ENCODE measurements at places on chromosomes 12 and 14. TPM values are rescaled to one million over a fixed set of nuclear protein-coding genes. Genes with fewer than 3 reads are reported as not detected.

- DNase-seq, result no peak
Observed at GRCh38 chr14:94560751-94561655, at the start of gene SERPINA4. TSS of gene SERPINA4 (plus strand) at chr14:94561442. CDS start at chr14:94563483, 2,041 bp downstream.

DNA sequence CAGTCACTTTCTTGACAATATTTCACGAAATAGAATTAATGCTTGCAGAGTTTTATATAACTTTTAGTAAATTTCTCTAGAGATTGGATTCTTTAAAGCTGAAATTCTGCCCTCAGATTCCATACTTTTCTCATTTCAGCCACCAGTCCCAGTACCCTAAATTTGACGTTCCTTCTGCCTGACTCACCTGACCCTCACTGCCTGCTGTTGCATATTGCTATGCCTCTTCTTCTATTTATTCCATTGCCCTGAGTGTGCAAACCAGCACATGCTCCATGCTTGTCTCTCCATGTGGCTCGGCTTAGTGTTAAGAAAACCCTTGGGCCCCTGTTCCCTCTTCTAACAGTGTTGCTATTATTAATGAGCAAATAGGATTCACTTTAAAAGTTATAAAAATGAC lies 533.3 kb downstream of the LRFN5 start:
- DNase-seq, result no peak

DNA sequence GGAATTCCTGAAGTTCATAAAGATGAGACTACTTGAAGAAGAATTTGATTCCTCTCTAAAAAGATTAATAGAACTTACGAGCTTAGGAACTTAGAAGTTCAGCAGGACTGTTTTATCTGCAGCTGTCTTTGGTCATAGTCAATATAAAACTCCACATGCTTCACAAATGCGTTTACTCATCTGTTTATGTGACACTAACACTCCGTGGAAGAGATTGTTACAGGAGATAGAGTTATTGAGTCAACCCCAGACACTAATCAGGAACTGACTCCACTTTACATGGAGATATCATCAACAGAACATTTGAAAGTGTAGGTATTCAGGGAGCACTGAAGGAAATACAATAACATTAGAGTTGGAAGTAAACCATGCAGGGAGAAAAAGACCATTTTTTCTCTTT lies 92.8 kb downstream of the LRFN5 start:
- DNase-seq, result no peak

GRCh38 chr14:37709419-37710195 lies 114.2 kb downstream of the TTC6 start:
- DNase-seq, result no peak

- no peak for DNase-seq
Observed at GRCh38 chr14:66572826-66573225, 64.9 kb downstream of the GPHN start.

- DNase-seq, result no peak
Observed at GRCh38 chr14:87065366-87065765, 927.6 kb downstream of the GALC start.

DNA sequence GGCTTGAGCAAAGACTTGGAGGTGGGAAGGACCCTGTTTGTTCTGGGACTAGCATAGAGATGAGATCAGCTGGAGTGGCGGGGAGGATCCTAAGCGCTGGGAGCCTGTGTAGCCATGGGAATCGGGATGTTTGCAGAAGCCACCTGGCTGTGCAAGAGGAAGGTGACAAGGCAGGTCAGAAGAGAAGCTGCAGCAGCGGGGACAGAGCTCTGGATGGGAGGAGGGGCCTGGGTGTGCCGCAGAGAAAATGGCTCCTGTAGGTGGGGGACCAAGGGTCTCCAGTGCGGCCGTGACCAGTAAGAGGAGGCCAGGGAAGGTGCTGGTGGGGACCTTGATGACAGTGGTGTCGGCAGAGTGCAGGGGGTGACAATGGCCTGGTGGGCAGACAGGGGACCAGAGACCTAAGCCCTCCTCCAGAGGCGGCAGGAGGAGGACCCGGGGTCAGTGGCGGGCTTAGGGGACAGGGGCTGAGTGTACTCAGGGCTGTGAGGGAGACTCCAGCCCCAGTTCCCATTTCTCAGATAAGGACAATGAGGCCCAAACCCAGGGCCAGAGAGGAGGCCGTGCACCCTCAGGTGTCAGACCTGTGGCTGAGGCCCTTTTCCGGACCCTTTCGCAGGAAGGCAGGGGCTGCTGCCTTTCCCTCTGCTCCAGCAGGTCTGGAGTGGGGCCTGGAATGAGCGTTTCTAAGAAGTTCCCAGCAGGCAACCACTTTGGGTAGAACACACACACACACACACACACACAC lies 206.6 kb upstream of the RTL1 start:
- no peak for DNase-seq

DNA sequence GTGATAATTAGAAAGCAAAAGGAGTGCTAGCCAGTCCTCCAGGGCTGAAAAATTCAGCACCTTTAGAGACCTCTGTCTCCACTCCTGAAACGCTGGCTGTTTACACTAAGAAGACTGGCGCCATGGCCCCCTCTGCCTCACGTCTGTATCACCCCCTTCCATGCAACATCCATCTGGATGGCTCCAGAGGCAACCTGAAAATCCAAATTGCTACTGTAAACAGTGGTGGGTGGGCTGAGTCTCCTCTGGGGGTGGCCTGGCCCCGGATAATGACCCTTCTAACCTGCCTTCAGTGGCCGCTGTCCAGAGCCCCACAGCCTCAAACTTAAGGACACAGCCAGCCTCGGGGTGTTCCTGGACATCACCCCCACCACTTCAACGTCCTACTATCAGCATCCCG lies 1.4 kb downstream of the PRKD1 start:
- no peak for DNase-seq

- no peak for DNase-seq
Observed at GRCh38 chr12:13777374-13777773, 204.0 kb downstream of the GRIN2B start.

- DNase-seq, result no peak
Observed at GRCh38 chr14:95197551-95197950, 40.2 kb upstream of the DICER1 start.

DNA sequence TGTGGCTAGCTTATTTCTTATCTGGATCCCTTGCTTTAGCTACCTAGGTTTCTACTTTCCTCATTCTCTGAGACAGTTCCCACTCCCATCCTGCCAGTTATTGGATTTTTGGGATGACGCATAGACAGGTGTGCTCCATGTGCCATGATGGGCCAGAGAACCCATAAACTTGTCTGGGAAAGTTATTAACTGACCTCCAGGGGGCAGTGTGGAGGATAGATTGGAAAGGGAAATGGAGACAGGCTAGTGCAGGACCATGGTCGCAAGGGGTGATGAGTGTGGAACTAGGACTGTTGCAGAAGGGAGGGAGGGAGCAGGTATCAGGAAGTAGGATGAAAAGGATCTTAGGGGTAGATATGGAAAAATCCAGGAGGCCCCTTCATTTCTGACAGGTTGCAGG lies 80.3 kb downstream of the ESRRB start:
- peak; percentile 7 for DNase-seq

GRCh38 chr12:58557171-58557570 lies 363.1 kb downstream of the LRIG3 start:
- no peak for DNase-seq

The ADGRD1 gene
- polyA plus RNA-seq, result 1.9 TPM

The COCH gene
- 3.7 TPM for polyA plus RNA-seq

The LPAR5 gene
- 5.3 TPM for polyA plus RNA-seq

The PRKD1 gene
- not detected for polyA plus RNA-seq

The CYP27B1 gene
- polyA plus RNA-seq, result 0.95 TPM

The ACSM4 gene
- polyA plus RNA-seq, result not detected

Measured in GM12878 (cell line).